ENCODE measurements at places on chromosomes 1 and 21.

GRCh38 chr1:204224655-204225054, 10.9 kb upstream of the GOLT1A start:
- DNase-seq: no peak

DNA sequence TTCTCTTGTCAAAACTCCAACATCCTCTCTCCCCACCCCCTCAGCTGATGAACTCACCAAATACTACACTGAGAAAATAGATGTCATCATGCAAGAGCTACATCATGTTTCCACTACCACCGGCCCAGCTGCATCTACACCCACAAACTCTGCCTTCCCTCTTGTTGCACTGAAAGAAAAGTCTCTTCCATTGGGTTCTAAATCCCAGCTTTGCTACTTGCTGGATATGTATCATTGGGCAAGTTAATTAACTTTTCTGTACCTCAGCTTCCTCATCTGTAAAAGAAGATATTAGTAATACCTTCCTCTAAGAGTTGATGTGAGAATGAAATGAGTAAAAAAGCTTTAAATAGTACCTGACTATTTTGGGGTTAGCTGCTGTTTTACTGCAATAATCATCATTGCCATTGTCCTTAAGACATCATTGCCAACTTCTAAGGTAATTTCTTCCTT, 108.6 kb downstream of the OLFML2B start:
- DNase-seq: no peak

DNA sequence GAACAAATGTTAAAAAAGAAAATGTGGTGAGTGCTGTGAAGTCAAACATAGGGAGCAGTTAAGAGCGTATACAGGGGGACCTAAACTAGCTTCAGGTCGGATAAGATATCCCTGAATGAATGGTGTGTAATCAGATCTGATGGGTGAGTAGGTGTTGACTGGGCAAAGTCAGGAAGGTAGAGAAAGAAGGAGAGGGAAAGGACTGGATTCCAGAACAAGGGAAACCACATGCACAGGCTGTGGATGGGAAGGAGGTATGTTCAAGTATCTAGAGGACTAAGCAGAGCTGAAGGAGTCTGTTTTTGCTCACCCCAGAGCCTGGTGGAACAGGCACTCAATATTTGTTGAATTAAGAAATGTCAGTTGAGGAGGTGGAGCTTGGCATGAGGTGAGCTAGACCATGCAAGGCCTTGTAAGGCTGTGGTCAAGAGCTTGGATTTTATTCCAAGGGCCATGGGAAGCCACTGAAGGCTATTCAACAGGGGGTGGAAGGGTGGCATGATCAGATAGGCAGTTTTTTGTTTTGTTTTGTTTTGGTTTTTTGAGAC, 27.4 kb downstream of the MAP7D1 start:
- no peak for DNase-seq

DNA sequence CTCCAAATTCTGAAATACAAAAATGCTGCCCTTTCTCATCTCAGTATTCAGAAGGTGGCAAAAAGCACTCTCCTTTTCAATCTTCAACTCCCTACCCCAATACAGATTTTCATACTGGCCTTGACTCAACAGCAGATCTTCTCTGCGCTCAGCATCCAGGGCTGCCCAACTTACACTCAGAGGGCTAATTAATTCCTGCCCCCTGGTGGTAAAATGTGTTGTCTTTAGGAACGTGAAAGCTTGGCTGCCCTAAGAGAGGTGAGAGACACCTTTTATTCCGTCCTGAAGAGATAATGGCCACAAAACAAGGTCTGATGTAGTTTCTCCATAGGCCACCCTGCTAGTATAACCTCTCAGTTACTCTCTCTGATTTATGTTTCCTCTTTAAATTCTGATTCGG, 25.0 kb downstream of the KRTAP24-1 start:
- DNase-seq: peak; percentile 41

- no peak for DNase-seq
Observed at GRCh38 chr1:235639226-235640205, 10.1 kb downstream of the GNG4 start.

All from NB4 (cell line).